ENCODE measurements at places on chromosomes 6 and 20.

DNA sequence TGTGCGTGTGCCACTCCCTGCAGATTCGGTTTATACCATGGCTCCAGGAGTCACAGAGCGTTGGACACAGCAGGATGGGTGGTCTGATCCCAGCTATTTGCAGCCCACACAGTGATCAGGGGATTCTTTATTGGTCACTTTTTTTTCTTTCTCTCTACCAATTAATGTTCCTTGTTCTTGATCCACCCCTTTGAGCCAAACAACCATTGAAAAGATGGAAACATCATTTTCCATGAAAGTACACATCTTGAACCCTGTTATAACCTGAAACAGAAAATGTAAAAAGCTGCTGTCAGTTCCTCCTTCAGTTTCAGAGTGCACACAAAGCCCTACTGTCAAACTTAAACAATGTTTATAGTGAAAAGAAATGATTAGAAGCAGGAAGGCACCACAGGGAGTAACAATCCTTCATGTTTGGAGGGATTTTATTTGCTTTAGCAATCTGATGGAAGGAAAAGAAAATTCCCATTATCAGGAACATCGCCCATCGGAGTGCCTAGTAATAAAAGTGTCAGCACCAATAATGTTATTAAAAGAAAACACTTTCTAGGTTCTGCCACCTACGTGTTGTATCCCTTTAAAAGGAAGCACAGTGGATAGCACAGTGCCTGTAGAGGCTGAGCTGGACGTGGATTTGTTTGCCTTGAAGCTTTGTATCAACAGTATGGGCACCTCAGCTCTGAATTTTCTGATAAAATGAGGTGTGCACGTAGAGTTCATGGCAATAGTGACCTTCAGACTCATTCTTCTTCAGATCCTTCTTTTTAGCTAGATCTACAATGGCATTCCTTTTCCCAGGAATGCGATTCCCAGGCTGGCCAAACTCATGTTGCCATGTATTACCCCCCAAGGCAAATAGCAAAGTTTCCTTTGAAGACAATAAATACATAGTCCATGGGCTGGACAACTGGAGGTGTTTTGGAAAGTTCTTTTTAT lies 16.1 kb upstream of the THBD start:
- DNase-seq = no peak

- DNase-seq = peak; percentile 16
Observed at GRCh38 chr6:160462551-160463109, 114.5 kb downstream of the SLC22A3 start.

DNA sequence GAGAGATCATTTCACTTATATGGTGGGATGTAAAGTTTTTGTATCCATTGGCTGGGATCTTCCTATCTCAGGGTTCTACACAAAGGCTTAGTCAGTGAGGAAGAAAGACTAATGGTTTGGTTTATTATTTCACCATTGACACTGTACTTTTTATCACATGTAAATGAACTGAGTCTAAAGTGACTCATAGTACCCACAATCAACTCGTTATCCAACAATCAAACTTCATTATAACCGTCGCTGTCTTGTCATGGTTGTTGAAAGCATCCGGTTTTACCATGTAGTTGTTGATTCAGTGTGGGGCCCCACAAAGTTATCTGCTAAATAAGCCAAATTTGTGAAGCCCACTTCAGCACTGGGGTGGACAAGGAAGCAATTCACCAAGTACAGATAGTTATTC lies 55.8 kb upstream of the MTRF1L start:
- DNase-seq = no peak

- no peak for DNase-seq
Observed at GRCh38 chr6:28737750-28738395, 185.9 kb downstream of the TRIM27 start.

GRCh38 chr6:20153194-20153593 lies 59.1 kb downstream of the MBOAT1 start:
- no peak for DNase-seq

DNA sequence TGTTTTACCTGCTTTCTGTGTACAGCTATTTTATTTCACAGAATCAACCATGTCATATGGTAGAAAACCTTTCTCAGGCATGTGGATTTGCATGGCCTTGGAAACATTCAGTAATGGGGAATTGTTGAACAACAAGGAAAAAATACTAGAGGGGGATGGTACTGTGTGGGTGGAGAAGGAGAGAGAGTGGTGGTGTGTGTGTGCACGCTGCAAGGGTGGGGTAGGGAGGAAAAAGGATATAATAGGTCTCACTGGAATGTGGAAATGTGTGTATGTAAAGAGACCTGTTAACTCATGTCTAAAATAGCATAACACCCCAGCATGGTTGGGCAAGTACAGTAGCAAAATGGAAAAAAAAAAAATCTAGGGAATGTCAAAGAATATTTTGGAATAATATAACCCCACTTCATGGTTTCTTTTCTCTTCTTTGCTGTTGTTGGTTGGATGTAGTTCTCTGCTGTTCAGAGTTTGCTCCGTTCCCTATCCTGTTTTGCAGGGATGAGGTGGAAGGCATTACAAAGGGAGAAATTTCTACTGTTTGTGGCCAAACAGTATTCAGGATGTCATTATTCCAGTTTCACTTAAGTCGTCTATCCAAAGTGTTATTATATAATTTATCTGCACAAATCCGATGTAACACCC lies 93.9 kb upstream of the CITED2 start:
- DNase-seq = no peak

GRCh38 chr6:169205176-169206160 lies 48.2 kb downstream of the THBS2 start:
- DNase-seq = no peak

- DNase-seq = no peak
Observed at GRCh38 chr6:150575836-150576235, 23.8 kb upstream of the PLEKHG1 start.

GRCh38 chr6:102798636-102799035 lies 1405.1 kb downstream of the GRIK2 start:
- no peak for DNase-seq

GRCh38 chr20:8456765-8457164 lies 324.7 kb downstream of the PLCB1 start:
- no peak for DNase-seq

DNA sequence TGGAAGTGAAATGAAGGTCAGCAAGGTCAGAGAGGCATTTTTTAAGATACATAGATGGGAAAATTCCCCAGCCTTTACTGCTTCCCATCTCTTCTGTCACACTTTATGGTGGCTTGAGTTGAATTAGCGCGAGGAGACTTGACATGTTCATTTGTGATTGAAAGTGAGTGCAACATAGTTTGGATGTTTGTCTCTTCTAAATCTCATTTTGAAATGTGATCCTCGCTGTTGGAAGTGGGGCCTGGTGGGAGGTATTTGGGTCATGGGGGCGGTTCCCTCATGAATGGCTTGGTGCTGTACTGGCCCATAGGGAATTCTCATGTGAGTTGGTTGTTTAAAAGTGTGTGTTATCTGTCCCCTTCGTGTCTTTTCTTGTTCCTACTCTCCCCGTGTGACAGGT lies 237.2 kb downstream of the CDKAL1 start:
- DNase-seq = no peak

DNA sequence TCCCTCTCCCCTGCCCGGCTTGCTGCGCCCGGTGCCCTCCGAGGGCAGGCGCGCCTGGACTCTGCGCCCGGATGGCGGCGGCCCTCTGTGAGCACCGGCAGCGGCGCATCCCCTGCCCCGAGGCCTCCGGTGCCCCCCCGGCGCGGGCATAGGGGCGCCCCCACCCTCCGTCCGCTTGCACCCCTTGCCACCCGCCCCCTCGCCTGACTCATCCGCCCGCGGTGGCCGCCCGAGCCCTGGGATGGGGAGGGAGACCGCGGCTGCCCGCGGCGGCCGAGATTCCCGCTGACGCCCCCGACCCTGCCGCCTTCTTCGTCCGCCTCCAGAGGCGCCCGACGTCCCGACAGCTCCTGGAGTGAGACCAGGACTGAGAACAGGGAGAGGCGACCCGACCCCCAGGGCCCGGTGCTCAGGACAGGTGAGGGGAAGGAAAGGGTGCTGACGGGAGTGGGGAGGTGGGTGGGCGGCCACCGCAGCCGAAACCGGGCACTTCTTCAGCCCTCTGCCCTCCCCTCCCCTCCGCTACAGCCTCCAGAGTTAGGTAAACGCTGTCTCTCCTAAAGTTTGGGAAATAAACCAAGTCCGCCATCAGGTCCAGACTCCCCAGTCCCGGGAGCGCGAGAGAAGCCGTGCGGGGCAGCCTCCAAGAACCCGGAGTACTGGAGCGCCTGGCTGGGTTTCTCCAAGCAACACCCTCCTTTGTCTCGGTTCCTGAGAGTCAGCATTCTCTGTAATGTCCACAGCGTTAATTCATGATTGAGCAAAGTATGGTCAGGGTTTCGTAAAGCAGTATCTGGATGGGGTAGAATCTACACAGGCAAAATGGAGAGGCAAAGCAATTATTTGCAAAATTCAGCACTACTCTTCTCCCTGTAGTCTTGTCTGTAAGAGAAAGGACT lies 539 bp downstream of the TMEM200A start:
- peak; percentile 15 for DNase-seq

DNA sequence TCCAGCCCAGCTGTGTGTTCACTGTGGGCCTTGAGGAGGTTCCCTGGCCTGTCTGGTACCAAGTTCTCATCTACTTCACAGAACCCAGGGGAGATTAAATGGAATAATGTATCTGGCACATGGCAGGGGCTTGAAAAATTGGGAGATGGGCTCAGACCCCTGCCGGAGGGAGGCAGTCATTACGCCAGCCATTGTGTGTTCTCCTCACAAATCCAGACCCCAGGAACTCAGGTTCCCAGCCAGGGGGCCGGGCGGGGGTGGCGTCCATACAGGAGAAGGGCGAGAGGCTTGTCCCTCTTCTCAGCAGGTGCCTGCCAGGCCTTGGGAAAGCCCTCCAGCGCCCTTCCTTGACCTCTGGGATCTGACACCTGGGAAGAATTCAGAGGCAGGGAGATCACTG lies 8.1 kb downstream of the NOL4L start:
- DNase-seq = no peak

GRCh38 chr20:41182296-41183212 lies 45.2 kb downstream of the PLCG1 start:
- DNase-seq = no peak

DNA sequence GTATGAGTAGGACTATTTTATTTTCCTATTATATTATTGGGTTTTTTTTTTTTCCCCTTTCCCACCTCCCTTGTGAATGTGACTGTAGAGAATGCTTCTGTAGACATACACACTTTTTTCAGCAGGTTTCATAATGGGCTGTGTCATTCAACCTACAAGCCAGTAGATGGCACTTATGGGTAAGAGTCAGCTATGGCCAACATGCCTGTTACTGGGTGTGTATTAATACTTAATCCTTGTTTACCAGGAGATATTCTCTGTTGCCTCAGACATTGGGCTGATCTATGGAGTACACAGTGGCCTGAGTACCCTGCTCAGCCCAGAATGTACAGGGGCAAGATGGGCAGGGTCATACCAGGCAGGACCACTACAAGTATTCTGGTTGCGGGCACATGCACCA lies 382.5 kb downstream of the EPHA7 start:
- DNase-seq = no peak

DNA sequence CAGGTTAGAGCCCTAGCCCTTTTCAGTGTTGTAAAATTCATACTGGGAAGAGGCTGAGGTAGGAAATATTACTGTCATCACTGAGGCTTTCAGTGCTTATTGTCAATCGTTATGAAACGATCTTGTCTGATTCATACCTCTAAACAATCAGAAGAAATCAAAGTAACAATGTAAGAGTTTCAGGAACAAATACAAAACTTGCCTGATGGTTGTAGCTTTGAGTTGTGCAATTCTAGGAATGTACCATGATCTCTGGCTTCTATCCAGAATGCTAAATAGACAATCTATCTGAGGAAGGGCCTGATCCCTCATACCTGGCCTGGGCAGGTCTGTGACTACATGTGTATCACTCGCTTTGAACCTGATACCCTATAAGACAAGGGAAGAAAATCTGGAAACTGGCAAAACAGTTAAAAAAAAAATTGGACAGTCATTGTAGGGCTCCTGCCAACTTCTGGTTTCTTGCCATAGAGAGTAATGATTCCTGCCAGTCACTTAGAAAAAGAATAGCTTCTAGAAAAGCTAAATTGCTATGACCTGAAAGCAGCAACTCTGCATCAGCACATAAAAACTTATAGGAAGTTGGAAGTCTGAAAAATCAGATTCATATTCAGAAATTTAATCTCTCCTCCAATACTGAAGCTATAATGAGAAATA lies 234.7 kb downstream of the BTBD9 start:
- no peak for DNase-seq

- no peak for DNase-seq
Observed at GRCh38 chr6:151663559-151663958, 143.9 kb upstream of the ESR1 start.

GRCh38 chr6:133707456-133707855 lies 181.5 kb upstream of the TCF21 start:
- no peak for DNase-seq

- DNase-seq = no peak
Observed at GRCh38 chr6:51429017-51429712, 610.5 kb downstream of the TFAP2B start.

GRCh38 chr6:38345586-38345985 lies 294.1 kb downstream of the BTBD9 start:
- no peak for DNase-seq

DNA sequence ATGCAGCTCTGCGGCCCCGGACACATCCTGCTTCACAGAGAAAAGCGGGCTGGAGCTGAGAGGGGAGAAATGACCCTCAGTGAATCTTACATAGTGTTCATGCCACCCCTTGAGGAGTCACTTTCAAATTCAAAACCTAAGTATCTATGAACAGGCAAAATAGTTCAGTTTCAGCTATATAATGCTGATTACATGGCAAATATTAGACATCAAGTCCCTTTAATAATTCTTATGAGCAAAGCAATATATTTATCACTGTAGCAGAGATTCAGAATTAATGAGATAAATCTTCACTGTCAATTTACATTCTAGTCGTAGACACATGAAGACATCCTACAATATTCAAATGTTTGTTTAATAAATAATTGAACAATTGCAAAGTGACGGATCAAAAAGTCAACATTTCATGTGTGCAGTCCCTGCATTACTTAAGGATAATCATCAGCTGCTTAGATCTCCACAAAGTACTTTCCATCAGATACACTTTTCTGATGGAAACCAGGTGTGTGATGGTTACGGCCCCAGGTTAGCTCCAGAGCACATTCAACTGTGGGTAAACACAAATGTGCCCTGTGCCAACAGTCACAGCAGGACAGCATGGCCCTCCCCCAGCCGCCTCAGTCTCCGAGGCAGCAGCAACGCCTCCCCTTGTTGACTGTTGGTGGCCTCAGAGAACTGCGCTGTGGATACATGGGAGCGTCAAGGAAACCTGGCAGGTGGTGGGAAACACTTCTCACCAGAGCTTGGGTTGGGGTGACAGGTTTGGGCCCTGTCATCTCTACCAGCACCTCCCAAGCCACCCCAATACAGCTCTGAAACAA lies 787 bp upstream of the PRR18 start:
- DNase-seq = no peak
